ENCODE measurements at places on chromosomes 5 and 9. TPM values are rescaled to one million over a fixed set of nuclear protein-coding genes. Genes with fewer than 3 reads are reported as not detected.

Gene OR1Q1
- not detected for total RNA-seq

Gene EQTN
- total RNA-seq: 1.1 TPM

Gene TLX3
- not detected for total RNA-seq

Gene LCP2
- not detected for total RNA-seq

Gene ZDHHC11
- 47.6 TPM for total RNA-seq

Gene TAF1L
- not detected for total RNA-seq

Gene FAM221B
- total RNA-seq: not detected

Gene OTULIN
- 30.0 TPM for total RNA-seq

Gene DIPK1B
- total RNA-seq: 51.3 TPM

Gene EMB
- 31.1 TPM for total RNA-seq

Gene WDR38
- total RNA-seq: not detected

Gene GPR21
- 3.4 TPM for total RNA-seq

Gene C9
- not detected for total RNA-seq

Gene NR2F1
- total RNA-seq: 35.4 TPM

Gene SHC3
- 1.3 TPM for total RNA-seq

Gene PCDHB8
- total RNA-seq: 2.8 TPM

Gene FCN2
- not detected for total RNA-seq

Gene SOX30
- total RNA-seq: not detected

Gene SLCO4C1
- 4.0 TPM for total RNA-seq

Gene LCN15
- not detected for total RNA-seq

Gene FOXI1
- total RNA-seq: not detected

Gene PTGER4
- 5.6 TPM for total RNA-seq

Gene AJM1
- total RNA-seq: 5.1 TPM

Gene PDLIM7
- 113 TPM for total RNA-seq

Gene PCDHGA10
- total RNA-seq: 14.6 TPM

Gene MSX2
- total RNA-seq: 11.7 TPM

Gene GPRIN1
- total RNA-seq: 5.9 TPM

Gene ZNF474
- total RNA-seq: 0.29 TPM

Gene GLRA1
- total RNA-seq: not detected

Gene OBP2A
- total RNA-seq: not detected

Gene PCDHA8
- 5.1 TPM for total RNA-seq

Gene ADAMTS13
- 16.0 TPM for total RNA-seq
